ENCODE measurements at places on chromosomes 6 and 20.
A peak's percentile ranks its signal among the peaks of the same experiment; 100 is the strongest.

GRCh38 chr6:20198156-20198774 lies 14.0 kb downstream of the MBOAT1 start:
- no peak for DNase-seq

GRCh38 chr6:20680697-20681165 lies 146.5 kb downstream of the CDKAL1 start:
- DNase-seq: no peak

GRCh38 chr20:48687117-48687800 lies 140.5 kb downstream of the PREX1 start:
- no peak for DNase-seq

DNA sequence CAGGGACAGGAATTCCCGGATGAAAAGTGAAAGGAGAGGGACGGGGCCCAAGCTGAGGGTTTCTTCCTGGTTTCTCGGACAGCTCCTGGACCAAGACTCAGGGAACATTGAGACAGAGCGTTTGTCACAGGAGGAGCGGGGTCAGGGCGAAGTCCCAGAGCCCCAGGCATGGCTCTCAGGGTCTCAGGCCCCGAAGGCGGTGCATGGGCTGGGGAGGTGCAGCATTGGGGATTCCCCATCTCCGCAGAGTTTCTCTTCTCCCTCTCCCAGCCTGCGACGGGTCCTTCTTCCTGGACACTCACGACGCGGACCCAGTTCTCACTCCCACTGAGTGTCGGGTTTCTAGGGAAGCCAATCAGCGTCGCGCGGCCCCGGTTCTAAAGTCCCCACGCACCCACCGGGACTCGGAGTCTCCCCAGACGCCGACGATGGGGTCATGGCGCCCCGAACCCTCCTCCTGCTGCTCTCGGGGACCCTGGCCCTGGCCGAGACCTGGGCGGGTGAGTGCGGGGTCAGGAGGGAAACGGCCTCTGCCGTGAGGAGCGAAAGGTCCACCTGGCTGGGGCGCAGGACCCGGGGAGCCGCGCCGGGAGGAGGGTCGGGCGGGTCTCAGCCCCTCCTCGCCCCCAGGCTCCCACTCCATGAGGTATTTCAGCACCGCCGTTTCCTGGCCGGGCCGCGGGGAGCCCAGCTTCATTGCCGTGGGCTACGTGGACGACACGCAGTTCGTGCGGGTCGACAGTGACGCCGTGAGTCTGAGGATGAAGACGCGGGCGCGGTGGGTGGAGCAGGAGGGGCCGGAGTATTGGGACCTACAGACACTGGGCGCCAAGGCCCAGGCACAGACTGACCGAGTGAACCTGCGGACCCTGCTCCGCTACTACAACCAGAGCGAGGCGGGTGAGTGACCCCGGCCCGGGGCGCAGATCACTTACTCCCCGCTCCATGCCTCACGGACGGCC lies 54.6 kb upstream of the POLR1H start:
- DNase-seq: no peak

GRCh38 chr6:80767808-80768207 lies 661.3 kb downstream of the BCKDHB start:
- DNase-seq: no peak

DNA sequence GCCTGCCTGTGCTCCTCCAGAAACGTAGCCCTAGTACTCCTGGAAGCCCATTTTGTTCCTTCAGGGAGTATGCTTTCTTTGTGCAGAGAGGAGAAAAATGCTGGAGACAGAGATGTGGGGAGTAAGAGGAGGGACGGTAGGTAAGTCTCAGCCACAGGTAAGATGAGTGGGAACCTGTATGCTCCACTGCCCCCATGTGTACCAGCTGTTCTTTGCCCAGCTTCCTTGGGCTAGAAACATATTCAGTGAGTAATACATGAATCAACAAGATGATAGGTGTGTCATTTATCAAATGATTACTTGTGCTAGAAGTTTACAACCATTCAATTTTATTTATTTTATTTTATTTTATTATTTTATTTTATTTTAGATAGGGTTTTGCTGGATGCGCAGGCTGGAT lies 13.6 kb upstream of the CEP85L start:
- DNase-seq: no peak

DNA sequence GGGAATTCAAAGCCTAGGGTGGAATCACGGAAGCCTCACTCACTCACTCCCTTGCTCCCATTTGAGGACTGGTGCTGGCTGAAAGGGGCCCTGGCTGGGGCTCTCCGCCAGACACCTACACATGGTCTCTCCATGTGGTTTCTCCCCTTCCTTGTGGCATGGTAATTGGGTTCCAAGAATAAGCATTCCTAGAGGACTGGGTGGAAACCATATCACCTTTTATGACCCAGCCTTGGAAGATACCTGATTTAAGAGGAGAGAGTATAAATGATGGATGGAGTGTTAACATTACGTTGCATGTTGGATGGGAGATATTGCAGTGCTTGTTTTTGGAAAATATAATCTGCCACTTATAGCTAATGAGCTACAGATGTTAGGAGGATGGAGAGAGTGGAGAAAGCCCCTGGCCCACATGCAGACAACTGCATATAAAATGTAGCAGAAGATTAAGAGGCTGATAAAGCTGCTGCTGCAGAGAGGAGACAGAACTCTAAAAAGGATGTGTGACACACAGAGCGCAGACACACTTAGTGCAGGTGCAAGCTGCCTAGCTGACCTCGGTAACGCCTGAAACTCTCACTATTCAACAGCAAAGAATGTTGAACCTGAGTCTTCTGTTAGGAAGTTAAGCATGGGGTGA lies 23.3 kb upstream of the CDKN1A start:
- no peak for DNase-seq

DNA sequence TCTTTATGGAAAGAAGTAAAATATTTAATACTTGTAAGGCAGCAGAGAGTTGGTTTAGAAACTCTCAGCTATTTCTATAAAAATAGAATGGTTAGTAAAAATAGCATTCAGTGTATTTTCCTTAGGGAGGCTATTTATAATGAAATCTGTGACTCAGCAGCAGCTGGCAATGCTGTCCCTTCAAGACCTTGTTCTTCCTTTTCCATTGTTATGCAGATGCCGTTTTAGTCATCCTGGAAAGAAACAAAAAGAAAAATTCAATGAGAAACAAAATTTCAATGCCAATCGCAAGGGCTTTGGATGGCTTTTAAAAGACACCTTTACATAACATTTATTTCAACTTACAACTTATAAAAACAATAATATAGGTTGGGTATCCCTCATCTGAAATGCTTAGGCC lies 17.5 kb downstream of the MPC1 start:
- DNase-seq: no peak

- DNase-seq: no peak
Measured at GRCh38 chr6:79042799-79043126, 35.3 kb downstream of the PHIP start.

DNA sequence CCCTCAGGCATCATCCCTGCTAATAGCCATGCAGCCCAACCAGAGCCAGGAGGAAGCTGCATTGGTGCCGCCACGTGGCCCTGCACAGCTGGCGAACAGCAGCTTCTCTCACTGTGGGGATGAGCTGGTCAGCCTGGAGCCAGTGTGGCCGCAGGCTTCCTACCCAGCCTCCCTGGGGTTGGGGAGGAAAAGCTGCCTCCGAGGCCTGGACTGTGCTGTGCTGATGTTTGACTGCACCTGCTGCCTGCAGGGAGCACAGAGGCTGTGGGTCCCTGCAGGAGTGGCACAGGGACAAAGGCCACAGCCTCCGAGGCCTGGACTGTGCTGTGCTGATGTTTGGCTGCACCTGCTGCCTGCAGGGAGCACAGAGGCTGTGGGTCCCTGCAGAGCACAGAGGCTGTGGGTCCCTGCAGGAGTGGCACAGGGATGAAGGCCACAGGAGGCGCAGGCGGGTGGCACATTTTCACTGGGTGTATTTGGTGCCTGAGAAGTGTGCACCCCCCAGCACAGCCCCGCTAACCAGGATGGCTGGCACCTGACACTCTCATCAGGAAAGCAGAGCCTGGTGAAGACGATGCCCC lies 83.9 kb downstream of the DLL1 start:
- no peak for DNase-seq

DNA sequence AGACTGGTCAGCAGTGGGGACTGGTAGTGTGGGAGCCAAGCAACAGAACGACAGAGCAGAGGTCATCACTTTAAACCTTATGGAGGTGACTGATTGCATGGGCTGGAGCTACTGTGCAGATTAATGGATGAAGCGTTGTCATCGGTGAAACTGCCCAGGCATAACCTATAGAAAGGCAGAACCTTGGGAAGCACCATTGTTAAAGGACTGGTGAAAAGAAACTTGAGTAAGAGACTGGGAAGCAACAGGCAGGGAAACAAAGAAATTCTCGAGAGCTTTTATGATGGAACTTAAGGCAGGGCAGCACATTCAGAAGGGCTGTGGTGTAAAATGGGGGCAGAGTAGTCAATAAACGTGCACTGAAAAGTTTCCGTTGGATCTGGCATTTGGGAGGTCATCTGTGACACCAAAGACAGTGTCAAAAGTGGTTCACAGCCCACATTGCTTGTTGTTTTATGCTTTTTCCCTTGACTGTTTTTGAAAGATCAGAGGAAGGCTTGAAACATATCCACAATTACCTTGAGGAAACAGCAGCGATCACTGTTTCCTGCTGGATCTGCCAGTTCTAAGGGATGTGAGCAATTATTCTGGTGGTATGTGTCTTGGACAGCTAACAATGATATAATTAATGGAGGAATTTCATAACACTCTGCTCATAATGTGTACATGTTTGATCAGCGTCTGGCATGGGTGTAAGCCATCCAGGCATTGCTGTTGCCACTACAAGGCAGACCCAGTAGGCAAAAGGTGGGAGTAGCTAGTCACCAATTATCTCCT lies 62.7 kb downstream of the LRRC1 start:
- DNase-seq: no peak

DNA sequence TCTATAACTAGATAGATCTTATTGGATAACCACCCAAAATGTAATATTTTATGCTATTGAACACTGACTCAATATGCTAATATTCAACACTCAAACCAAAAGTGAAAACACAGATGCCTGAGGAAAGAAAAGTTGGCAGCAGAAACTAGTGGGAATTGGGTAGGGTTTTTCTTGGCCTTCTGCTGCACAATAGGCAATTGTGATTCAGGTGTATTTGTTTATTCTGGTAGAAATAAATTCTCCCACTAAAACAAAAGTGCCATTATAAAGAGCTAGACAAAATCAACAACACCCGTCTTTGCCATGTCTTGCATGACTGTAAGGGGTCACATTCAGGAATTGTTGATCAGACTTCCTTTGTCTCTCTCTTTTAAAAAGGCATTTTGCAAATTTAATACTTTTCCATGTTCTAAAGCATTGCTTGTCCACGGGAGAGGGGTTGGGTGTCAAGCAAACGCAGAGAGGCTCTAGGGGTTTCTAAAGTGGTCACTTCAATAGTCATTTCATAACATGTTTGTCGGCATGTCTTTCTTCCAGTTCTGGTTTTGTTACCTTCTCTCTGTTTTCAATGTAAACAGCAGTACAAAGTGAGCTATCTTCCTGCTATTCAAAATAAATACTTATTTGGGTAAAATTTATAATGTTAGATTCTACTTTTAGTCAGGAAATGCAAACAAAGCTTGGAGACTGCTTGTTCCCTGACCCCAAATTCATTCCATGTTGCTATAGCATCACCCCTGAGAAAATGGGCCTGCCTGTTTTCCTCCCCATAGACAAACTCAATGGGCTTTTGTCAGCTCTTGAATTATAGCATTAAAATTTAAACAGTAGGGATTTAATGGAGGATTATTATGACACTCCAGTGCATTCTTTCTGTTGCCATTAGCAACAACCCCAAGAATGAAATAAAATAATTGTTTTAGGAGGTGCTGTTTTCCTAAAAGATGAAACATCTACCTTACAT lies 217.0 kb upstream of the CCN2 start:
- DNase-seq: no peak

GRCh38 chr6:123802697-123803503 lies 765 bp upstream of the NKAIN2 start:
- DNase-seq: peak; percentile 86

DNA sequence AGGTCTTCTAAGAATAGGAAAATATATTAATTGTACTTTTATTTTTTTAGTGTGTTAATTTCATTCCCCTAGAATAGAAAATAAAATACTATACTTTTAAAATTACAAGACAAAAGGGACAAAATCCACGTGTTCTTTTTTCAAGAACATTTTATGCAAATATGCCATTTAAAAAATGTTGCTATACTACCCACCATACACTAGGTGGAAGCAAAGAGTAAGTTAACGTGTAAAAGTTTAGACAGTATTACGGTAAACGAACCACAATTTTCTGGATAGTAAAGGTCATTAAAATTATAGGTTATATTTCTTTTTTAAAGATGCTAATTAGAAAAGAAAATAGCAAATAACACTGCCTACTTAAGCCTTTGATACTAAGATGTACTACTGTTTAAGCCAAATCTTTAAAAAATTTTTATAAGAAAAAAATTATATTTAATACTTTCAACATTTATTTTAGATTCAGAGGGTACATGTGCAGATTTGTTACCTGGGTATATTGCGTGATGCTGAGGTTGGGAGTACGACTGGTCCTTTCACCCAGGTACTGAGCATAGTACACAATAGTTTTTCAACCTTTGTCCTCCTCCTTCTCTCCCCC lies 287.6 kb downstream of the PHF3 start:
- no peak for DNase-seq

DNA sequence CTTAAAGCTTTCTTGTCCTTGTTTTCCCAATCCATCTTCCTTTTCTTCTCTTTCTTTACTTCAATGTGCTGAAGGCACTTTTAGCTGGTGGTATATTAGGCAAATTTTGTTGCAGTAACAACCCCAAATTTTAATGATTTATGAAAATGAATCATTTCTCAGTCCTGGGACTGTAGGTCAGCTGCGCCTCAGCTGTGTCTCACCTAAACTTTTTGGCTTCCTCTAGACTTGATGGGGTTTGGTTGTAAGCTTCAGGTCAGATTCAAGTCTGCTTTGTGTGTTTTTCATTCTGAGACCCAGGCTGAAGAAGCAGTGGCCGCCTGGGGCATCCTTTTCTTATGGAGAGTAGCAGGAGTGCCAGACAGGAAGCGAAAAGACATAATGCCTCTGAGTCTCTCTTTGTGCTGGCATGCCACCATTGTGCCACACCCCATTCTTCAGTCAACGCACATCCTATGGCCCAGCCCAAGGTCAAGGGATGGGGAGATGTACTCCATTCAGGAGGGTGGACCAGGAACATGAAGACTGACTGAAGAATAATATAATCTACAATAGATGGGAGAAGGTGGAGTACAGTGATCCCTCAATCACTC lies 28.9 kb upstream of the CD83 start:
- no peak for DNase-seq

DNA sequence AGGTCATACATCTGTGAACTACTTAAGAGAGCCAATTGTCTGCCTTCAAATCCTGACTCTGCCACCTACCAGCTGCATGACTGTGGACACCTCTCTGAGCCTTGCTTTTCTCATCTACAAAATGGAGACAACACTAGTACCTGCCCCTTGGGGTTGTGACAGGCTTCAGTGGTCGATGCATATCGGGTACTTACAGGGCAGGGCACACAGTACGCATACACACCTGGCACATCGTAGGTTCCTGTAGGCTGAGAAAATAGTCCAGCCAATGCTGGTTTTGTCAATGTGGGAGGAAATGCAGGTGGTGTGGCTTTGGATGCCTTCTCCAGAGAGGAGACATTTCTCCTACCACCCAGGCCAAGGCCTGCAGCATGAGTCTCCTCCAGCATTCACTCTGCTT lies 2.3 kb downstream of the ADIG start:
- DNase-seq: no peak

All from progenitor cell of endocrine pancreas (in vitro differentiated cells).